Fibroblast of the aortic adventitia (primary cell): ENCODE measurements at places on chromosomes 6 and 20.

- no peak for DNase-seq
These were observed 353.1 kb downstream of the CDC5L start for GRCh38 chr6:44740566-44741120.

DNA sequence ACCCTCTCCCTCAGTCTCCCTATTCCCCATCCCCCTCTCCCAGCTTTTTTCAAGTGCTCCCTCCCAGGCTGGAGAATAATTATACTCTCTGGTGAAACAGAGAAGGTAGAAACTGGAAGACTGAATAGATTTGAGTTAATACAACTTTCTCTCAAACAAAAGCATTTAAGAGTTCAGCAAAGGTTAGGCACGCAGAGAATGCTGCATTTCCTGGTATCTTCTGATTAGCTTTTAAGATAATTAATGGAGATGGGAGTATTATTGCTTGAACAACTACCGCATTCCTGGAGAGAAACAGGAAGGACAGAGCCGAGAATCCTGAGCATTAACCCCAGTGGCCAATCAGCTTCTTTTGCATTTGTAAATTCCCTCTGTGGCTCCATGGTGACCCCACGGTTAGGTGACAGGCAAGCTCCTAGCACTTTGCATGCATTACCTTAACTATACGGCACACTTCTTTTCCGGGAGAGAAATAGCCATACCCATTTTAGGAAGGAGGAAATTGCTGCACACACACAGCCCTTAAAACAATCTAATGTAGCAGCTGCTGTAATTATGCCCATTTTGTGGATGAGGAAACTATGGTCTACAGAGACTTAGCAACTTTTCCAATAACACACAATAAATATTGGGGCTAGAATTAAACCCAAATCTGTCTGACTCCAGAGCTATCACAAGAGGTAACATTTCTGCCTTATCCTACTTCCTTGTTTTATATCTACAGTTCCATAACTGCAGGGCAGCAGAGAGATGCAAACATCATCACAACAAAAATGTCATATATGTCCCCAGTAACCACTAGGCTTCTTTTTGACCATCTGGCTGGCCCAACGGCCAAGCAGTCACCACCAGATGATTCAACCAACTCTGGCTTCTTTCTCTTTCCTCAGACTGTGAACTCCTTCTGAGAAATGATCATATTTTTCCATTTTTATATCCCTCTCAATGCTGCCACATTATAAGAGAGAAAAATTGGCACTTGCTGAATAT is 169.9 kb downstream of the CD24 start:
- no peak for DNase-seq

DNA sequence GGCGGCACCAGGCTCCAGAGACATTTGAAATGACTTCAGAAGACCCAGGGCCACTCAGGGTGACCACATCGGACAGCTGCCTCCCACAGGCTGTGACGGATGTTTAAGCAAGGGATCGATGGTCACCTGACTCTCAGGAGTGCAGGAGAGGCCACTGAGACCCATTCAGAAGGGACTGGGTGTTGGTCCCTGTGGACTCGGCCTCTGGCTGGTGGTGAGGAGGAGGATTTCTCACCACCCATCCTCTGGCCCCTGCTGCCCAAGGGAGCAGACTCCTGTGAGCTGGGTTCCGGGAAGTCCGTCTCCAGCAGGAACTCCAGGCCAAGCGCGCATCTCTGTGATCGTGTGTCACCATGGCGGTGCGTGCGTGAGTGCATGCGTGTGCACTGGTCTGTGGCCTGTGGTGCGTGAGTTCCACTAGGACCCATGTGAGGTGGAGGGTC is 25.5 kb downstream of the NPEPL1 start:
- no peak for DNase-seq

DNA sequence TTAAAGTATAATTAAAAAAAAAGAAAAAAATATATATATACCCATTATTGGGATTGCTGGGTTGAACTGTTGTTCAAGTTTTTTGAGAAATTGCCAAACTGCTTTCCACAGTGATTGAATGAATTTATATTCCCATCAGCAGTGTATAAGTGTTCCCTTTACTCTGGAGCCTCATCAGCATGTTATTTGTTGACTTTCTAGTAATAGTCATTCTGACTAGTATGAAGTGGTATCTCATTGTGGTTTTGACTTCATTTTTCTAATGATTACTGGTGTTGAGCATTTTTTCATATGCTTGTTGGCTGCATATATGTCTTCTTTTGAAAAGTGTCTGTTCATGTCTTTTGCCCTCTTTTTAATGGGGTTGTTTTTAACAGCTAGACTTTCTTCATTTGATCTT is 1260.8 kb upstream of the GJE1 start:
- DNase-seq = peak; percentile 20

DNA sequence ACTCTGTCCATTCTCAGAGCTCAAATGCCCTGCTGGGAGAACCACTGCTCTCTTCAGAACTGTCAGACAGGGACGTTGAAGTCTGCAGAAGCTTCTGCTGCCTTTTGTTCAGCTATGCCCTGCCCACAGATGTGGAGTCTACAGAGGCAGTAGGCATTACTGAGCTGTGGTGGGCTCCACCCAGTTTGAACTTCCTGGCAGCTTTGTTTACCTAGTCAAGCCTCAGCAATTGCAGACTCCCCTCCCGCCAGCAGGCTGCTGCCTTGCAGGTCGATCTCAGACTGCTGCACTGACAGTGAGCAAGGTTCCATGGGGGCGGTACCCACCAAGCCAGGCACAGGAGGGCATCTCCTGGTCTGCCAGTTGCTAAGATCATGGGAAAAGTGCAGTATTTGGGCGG is 21.8 kb upstream of the UFL1 start:
- no peak for DNase-seq

DNA sequence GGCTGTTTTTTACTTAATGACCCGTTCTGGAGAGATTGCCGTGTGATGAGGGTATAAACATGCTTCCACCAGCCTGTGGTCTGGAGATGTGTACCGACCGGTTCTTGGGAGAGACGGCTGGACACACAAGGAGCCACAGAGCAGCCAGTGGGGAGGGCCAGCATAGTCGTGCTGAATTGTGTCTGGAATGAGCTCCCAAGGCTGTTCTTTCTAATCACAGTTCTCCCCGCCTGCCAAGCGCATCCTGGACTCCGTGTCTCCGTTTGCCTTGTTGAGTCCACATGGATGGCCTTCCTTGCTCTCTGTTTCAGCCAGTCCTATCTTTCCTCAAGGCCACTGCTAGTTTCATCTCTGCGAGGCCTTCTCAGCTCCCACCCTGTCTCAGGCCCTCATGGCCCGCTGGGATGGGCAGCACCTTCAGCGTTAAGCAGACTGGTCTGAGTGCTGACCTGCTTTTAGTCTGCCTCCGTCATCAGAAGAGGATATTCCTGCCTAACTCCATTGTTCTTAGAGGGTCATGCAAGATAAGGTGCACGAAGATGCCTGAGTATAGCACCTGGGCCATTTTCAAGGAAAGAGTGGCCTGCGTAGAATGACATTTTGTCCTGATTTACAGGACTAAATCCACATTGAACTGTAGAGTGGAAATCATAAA is 20.6 kb downstream of the MANBAL start:
- no peak for DNase-seq

DNA sequence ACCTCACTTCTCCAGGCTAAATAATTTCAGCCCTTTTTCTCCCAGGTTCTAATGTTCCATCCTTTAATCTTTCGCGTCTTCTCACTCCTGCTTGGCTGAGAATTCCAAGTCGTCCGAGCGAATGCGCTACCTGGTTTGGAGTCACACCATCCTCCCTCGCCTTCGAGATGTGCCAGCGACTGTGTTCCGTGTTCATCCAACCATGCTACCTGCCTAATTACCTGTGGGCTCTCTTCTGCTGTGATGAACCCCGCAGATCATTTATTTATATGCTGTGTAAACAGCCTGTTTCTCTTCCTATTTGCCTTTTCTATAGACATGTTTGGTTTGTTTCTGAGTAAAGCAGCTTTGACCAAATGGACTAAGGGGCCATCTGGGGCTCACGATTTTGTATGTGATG is 83.5 kb upstream of the TMEM181 start:
- DNase-seq = no peak

GRCh38 chr6:34524499-34524898 is 31.6 kb downstream of the SPDEF start:
- no peak for DNase-seq

- DNase-seq = no peak
These were observed 11.6 kb downstream of the MDGA1 start for GRCh38 chr6:37686111-37686510.

DNA sequence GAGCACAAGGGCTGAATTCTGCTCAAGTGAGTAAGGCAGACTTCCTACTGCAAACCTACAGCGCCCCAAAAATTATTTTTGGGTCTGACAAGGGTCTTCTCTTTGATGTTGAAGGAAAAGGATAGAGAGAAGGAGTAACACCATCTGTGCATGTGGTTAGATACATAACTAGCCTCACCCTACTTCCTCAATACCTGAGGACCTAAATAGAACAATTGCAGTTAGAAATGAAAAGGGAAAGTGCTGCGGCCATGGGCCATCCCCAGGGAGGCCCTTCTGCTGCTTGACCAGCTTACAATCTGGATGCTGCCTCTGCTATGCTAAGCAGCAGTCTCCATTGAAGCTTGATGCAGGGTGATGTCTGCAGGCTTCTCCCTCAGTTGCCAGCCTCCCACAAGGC is 63.2 kb upstream of the ARMH2 start:
- no peak for DNase-seq

GRCh38 chr6:169839029-169839481 is 87.6 kb downstream of the ERMARD start:
- DNase-seq = no peak

DNA sequence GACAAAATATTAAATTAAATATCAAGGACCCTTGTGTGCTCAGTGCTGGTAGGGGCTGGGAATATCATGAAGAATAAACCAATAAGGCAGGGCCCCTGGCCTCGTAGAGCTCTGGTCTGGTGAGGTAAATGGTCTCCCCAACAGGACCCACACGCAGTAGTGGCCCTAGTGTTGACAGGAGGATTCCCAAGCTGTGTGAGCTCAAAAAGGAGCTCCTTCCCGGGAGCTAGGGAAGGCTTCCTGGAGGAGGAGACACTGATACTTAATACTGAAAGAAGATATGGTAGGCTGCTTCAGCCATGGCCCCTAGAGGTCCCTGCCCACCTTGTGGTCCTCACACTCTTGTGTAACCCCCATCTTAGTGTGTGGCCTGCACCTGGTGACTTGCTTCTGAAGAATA is 209.1 kb downstream of the NFATC2 start:
- no peak for DNase-seq

DNA sequence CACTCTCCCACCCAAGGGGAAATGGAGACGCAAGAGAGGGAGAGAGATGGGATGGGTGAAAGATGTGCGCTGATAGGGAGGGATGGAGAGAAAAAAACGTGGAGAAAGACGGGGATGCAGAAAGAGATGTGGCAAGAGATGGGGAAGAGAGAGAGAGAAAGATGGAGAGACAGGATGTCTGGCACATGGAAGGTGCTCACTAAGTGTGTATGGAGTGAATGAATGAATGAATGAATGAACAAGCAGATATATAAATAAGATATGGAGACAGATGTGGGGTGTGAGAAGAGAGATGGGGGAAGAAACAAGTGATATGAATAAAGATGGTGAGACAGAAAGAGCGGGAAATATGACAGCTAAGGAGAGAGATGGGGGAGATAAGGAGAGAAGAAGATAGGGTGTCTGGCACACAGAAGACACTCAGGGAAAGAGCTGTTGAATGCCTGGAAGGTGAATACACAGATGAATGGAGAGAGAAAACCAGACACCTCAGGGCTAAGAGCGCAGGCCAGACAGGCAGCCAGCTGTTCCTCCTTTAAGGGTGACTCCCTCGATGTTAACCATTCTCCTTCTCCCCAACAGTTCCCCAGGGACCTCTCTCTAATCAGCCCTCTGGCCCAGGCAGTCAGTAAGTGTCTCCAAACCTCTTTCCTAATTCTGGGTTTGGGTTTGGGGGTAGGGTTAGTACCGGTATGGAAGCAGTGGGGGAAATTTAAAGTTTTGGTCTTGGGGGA is 754 bp downstream of the TNF start:
- DNase-seq = no peak

- peak; percentile 32 for DNase-seq
These were observed 44.0 kb downstream of the SRPK1 start for GRCh38 chr6:35876902-35877301.

GRCh38 chr20:10558635-10559187 is 115.1 kb downstream of the JAG1 start:
- DNase-seq = peak; percentile 89

GRCh38 chr6:2784061-2784460 is 18.9 kb downstream of the WRNIP1 start:
- DNase-seq = no peak

DNA sequence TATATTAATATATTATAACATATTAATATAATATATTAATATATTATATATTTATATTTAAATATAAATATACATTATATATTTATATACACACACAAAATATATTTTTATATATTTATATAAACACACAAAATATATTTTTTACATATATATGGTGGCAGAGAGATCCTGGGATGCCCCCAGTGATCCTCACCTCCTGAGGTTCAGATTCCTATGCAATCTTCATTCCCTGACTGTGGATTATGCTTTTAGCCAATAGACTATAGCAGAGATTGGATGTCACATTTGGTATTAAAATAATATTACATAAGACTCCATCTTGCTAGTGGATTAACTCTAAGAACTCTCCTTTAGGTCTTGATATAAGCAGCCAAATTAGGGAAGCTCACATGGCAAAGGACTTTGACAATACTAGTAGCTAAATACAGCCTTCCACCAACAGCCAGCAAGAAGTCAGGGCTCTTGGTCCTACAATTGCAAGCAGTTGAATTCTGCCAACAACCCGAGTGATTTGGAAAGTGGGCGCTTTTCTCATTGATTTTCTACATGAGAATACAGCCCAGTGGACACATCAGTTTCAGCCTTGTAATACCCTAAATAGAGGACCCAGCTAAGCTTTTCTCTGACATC is 681.0 kb downstream of the C6orf118 start:
- no peak for DNase-seq

DNA sequence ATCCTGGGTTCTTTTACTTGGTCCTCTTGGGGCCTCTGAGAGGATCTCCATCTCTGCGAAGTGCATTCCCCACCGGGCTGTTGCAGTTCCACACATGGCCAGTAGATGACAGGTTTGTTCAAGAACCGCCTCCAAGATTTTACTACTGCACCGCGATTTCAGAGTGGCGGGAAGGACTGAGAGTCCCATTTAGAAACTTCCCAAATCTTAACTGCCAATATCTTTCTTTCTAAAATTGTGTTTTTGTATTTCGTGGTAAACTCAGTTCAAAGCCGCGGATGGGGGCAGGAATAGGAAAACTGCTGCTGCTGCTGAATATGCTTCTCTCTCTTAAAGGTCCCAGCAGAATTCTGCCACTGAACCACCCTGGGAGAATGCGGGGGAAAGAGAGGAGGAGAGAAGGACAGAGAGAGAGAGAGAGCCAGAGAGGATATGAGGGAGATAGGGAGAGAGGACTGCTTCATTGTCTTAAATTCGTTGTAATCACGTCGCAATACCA is 8.6 kb upstream of the BTNL2 start:
- peak; percentile 72 for DNase-seq

DNA sequence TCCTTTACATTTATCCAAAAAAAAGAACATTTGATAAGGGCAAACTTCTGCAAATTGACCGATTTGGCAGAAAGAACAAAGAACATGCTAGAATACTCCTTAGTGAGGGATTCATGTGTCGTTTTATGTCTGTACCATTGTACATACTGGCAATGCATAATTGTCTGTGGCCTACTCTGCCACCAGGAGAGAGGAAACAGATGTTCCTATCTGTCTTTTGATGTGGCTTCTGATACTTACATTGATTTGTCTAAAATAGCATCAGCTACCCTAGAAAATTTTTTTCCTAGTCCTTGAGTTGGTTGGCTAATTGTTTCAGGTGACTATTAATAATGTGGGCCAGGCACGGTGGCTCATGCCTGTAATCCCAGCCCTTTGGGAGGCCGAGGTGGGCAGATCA is 654.1 kb downstream of the KIF16B start:
- DNase-seq = no peak

- peak; percentile 83 for DNase-seq
These were observed 480 bp upstream of the NT5E start for GRCh38 chr6:85449388-85449817.
